ENCODE measurements at places on chromosomes 16 and 17. TPM values are rescaled to one million over a fixed set of nuclear protein-coding genes. Genes with fewer than 3 reads are reported as not detected.
A peak's percentile ranks its signal among the peaks of the same experiment; 100 is the strongest.

ITGB3 gene
- total RNA-seq: 18.4 TPM

- no peaks in the 10 kb centered on the region for H3K27me3 ChIP-seq
- DNase-seq: no peak
- no peaks in the 10 kb centered on the region for H3K4me1 ChIP-seq
- H3K36me3 ChIP-seq: no peaks in the 10 kb centered on the region
- no peak overlapping the region for H3K4me3 ChIP-seq
- H3K27ac ChIP-seq: no peak overlapping the region
Observed at GRCh38 chr17:79372470-79373238, 238.2 kb downstream of the RBFOX3 start.

CCDC102A gene
- total RNA-seq: 4.7 TPM

DNA sequence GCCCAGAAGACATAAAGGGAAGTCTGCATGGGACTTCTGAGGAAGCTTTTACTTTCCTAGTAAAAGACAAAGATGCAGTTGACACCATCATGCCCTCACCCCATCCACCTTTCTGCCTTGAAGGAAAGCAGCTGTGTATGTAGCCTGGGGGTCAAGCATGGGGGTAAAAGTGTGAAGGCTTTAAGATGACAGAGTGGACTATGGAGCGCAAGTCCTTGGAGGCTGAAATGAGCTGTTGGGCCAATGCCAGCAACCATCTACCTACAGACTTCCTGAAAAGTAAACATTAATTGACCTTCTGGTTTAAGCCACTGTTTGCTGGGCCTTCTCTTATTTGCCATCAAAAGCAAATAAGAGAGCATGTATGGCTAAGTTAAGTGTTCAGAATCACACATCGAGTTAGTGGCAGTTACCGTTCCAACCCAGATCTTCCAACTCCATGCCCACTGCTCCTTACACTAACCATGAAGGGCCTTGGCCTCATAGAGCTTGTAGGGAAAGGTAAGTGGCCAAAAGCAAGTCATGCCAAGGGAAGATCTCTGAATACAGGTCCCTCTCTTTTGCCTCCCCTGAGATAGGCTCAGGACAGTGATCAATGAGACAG, 30.0 kb downstream of the SLC13A5 start:
- H3K4me3 ChIP-seq: no peak overlapping the region
- no peaks in the 10 kb centered on the region for H3K4me1 ChIP-seq
- H3K27me3 ChIP-seq: peaks cover 2% of the 10 kb centered on the region
- no peak overlapping the region for H3K27ac ChIP-seq

GRCh38 chr17:31297090-31297489, at the start of gene OMG:
TSS of gene OMG (minus strand) at chr17:31297239. CDS start at chr17:31296331, 908 bp downstream.
- H3K27me3 ChIP-seq: no peaks in the 10 kb centered on the region
- DNase-seq: no peak

ARL5C gene
- not detected for total RNA-seq

DNA sequence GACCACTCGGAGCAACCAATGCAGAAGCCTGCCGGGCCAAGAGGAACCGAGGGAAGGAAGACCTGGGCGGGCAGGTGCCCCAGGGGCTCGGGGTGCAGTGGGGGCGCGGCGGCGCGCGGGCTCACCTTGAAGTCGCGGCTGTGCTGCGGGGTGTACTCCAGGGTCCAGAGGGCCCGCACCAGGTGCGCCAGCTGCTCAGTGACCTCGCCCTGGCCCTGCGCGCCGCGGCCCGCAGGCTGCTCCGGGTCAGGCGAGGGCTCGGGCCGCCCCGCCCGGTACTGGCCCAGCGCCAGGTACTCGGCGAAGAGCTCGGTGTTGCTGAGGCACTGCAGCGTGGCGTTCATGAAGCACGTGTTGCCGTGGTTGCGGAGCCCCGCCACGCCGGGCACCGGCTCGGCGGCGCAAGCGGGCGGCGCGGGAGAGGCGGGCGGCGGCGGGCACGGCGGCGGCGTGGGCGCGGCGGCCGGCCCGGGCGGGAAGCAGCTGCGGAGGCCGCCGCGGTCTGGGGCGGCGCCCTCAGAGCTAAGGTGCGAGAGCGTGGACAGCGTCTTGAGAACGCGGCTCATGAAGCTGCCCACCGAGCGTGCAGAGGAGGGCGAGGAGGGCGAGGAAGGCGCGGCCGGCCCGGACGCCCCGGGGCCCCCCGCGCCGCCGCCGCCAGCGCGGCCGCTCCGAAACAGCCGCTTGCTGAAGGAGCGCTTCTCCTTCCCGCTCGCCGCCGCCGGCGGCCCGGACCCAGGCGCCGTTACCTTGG, 562 bp downstream of the USP31 start:
- no peak overlapping the region for H3K27ac ChIP-seq
- H3K4me1 ChIP-seq: peaks cover 10% of the 10 kb centered on the region
- H3K4me3 ChIP-seq: peak overlapping the region; percentile 77
- no peaks in the 10 kb centered on the region for H3K36me3 ChIP-seq
- peaks cover 5% of the 10 kb centered on the region for H3K27me3 ChIP-seq

KIF2B gene
- not detected for total RNA-seq

CTRB1 gene
- not detected for total RNA-seq

- H3K4me3 ChIP-seq: peak overlapping the region; percentile 62
- DNase-seq: no peak
Observed at GRCh38 chr17:2214047-2214928, 89.3 kb downstream of the SMG6 start.

- DNase-seq: no peak
- H3K27ac ChIP-seq: no peak overlapping the region
- H3K4me1 ChIP-seq: peaks cover 5% of the 10 kb centered on the region
- no peak overlapping the region for H3K4me3 ChIP-seq
- peaks cover 15% of the 10 kb centered on the region for H3K36me3 ChIP-seq
- H3K27me3 ChIP-seq: no peaks in the 10 kb centered on the region
Observed at GRCh38 chr17:681316-681715, 33.3 kb downstream of the VPS53 start.

DNA sequence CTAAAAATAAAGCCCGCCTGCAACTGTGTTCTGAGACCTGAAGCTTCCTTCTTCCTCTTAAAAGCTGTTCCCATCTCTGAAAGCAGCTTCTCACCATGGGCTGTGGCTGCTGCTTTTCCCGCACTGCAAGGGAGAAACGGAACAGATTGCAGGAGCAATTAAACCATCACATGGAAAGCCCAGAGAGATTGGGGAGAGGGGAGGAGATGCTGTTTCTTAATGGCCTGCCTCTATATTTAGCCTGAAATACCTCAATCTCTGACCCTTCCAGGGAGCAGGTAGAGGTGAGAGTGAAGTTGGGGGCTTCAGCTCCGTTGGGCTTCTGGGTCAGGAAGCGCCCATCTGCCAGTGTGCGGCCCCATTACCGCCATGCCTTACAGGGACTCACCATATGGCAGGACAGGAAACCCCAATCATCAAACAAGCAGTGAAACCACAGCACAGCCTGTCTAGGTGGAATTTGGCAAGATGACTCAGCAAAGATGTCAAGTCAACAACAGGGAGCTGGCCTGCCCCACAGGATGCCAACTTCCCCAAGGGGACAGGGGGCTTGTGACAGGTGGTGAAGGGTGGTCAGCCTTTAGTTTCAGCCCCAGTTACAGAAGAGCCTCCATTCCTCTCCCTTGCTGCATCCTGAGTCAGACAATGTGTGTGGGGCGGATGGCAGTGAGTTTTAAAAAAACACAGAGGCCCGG, 286.6 kb upstream of the CCL2 start:
- H3K4me1 ChIP-seq: peaks cover 16% of the 10 kb centered on the region
- no peak for DNase-seq
- H3K4me3 ChIP-seq: peak overlapping the region; percentile 7
- H3K27me3 ChIP-seq: no peaks in the 10 kb centered on the region
- H3K36me3 ChIP-seq: no peaks in the 10 kb centered on the region

GRCh38 chr17:34736611-34737010, 157.2 kb downstream of the TMEM132E start:
- no peak for DNase-seq
- no peaks in the 10 kb centered on the region for H3K4me1 ChIP-seq
- no peak overlapping the region for H3K4me3 ChIP-seq
- no peaks in the 10 kb centered on the region for H3K27me3 ChIP-seq
- no peak overlapping the region for H3K27ac ChIP-seq
- no peaks in the 10 kb centered on the region for H3K36me3 ChIP-seq

DNA sequence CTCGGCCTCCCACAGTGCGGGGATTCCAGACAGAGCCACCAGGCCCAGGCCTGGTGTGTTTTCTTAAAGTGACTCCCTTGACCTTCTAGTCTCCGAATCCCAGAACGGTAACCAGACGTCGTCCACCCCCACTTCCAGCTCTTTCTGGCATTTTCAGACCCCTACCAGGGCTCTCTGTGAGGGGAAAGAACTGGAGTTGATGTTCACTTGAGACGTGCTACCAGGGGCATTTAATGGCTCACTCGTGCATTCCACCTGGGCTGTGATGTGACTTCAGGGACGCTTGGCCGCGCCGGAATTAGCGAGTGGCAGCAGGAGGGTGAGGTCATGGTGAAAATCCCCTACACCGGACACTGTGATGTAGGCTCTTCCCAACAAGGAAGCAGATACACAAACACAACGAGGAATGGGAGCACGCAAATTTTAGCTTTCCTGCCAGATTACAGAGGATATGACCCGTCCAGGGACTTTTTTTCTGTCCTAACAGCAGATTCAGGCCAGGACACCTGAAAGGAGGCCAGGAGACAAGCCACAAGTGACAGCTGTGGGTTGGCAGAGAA, 1.1 kb upstream of the GNA13 start:
- peak overlapping the region; percentile 75 for H3K4me3 ChIP-seq
- H3K27me3 ChIP-seq: no peaks in the 10 kb centered on the region
- H3K27ac ChIP-seq: peak overlapping the region; percentile 97
- peaks cover 10% of the 10 kb centered on the region for H3K36me3 ChIP-seq
- H3K4me1 ChIP-seq: peaks cover 23% of the 10 kb centered on the region

GRCh38 chr16:69283851-69284250, 27.3 kb upstream of the VPS4A start:
- H3K4me3 ChIP-seq: no peak overlapping the region
- peaks cover 3% of the 10 kb centered on the region for H3K36me3 ChIP-seq
- no peak for DNase-seq
- no peak overlapping the region for H3K27ac ChIP-seq
- H3K27me3 ChIP-seq: no peaks in the 10 kb centered on the region
- H3K4me1 ChIP-seq: no peaks in the 10 kb centered on the region

CIBAR2 gene
- not detected for total RNA-seq

- H3K4me1 ChIP-seq: no peaks in the 10 kb centered on the region
- H3K27ac ChIP-seq: no peak overlapping the region
- no peak overlapping the region for H3K4me3 ChIP-seq
- no peaks in the 10 kb centered on the region for H3K27me3 ChIP-seq
- H3K36me3 ChIP-seq: no peaks in the 10 kb centered on the region
- DNase-seq: no peak
Observed at GRCh38 chr16:54059319-54059718, 227.3 kb downstream of the IRX3 start.

DNA sequence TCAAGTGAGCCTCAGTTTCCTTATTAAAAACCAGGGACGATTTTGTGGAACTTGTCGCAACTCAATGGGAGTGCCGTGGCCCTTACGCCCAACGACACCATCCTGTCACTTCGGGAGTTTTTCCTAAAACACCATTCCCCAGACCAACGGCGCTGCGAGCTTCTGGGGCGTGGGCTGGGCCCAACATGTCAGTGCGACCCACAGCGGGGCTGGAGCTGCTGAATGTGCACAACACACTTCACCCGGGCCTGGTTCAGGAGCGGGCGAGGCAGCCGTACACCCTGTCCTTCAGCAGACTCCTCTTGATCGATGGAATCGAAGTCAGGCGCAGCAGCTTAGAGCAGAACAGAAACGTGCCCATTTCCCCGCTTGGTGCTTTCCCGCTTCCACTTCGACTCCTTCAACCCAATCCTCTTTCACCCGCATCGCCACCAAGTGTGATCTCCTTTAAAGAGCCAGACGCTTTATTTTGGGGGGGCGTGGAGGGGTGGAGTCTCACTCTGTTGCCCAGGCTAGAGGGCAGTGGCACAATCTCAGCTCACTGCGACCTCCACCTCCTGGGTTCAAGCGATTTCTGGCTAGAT, 13.2 kb upstream of the SLC7A5 start:
- DNase-seq: no peak
- no peak overlapping the region for H3K27ac ChIP-seq
- H3K4me3 ChIP-seq: no peak overlapping the region

GRCh38 chr17:76685846-76686245, 24.9 kb downstream of the MXRA7 start:
- no peak overlapping the region for H3K4me3 ChIP-seq
- H3K4me1 ChIP-seq: peaks cover 3% of the 10 kb centered on the region
- H3K27me3 ChIP-seq: no peaks in the 10 kb centered on the region
- H3K27ac ChIP-seq: no peak overlapping the region
- no peak for DNase-seq
- H3K36me3 ChIP-seq: no peaks in the 10 kb centered on the region

- DNase-seq: no peak
- H3K36me3 ChIP-seq: no peaks in the 10 kb centered on the region
- no peak overlapping the region for H3K4me3 ChIP-seq
- no peak overlapping the region for H3K27ac ChIP-seq
- no peaks in the 10 kb centered on the region for H3K4me1 ChIP-seq
Observed at GRCh38 chr17:45973099-45973780, 25.8 kb upstream of the STH start.

DNA sequence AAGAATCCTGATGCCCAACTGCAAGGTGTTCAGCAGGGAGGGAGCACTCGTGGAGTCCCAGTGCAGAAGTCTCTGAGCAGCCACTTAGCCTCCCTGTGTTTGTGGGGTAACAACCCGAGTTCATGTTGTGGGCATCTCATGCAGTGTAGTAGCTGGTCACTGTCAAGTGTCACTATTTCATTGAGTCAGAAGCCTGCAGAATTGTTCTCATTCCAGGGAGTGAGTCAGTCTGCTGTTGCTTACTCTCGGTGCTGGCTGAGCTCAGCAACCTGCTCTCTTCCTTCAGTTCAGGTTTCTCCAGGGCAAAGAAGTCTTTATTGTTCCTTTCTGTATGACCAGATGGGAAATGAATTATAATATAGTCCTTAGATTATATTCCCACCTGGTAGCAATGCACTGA, 24.1 kb downstream of the HMOX2 start:
- H3K4me1 ChIP-seq: peaks cover 61% of the 10 kb centered on the region
- H3K27ac ChIP-seq: no peak overlapping the region
- H3K36me3 ChIP-seq: peaks cover 16% of the 10 kb centered on the region
- no peak overlapping the region for H3K4me3 ChIP-seq
- DNase-seq: no peak

FTO gene
- total RNA-seq: 58.6 TPM

HLF gene
- 2.1 TPM for total RNA-seq

STRADA gene
- 47.8 TPM for total RNA-seq

- no peaks in the 10 kb centered on the region for H3K27me3 ChIP-seq
- peaks cover 64% of the 10 kb centered on the region for H3K4me1 ChIP-seq
- H3K36me3 ChIP-seq: no peaks in the 10 kb centered on the region
Observed at GRCh38 chr16:57134982-57135381, 42.6 kb downstream of the CPNE2 start.

Data from CD4-positive, CD25-positive, alpha-beta regulatory T cell (primary cell).